HFFc6 (cell line): ENCODE measurements at places on chromosomes 1 and 21.
A peak's percentile ranks its signal among the peaks of the same experiment; 100 is the strongest.

DNA sequence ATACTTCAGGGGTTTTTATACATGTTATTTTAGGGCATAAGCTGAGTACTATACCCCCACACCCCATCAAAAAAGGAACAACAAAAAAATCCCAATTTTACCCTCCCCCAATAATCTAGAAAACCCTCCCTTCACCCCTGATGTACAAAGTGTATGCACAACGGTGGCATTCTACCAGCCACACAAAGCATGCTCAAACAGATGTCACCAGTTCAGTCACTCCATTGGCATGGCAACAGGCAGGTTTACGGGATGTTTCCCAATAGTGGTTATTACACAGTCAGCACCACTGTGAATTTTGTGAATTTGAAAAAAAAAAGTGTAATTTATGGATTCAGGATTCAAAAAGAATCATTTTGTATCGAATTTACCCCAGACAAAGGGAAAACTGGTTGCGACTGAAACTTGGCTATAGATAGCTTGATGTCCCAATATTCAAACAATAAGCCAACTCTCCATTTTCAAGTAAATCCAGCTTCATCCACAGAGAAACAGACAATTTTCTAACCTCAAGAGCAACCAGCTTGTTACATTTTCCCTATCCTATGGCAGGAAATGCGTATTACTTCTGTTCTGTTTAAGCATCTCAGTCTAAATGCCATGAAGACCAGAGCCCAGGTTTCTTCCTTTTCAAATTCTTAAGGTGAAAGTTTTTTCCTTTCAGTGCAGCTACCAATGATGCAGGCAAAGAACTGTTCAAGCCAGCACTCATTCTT lies 34.0 kb upstream of the SLC45A3 start:
- DNase-seq, result peak; percentile 51

GRCh38 chr1:85838238-85838637 lies 130.0 kb upstream of the ZNHIT6 start:
- DNase-seq, result no peak

GRCh38 chr1:1929102-1929638 lies 10.1 kb upstream of the TMEM52 start:
- no peak for DNase-seq

- DNase-seq, result no peak
Observed at GRCh38 chr1:10160907-10161490, 49.4 kb upstream of the KIF1B start.
